SHP77 treated with DMSO at 0.1 percent for 48 hours (cell line): ENCODE measurements at places on chromosomes 16 and 17.

- DNase-seq: no peak
Observed at GRCh38 chr17:38605411-38605840, 326 bp downstream of the SRCIN1 start.

DNA sequence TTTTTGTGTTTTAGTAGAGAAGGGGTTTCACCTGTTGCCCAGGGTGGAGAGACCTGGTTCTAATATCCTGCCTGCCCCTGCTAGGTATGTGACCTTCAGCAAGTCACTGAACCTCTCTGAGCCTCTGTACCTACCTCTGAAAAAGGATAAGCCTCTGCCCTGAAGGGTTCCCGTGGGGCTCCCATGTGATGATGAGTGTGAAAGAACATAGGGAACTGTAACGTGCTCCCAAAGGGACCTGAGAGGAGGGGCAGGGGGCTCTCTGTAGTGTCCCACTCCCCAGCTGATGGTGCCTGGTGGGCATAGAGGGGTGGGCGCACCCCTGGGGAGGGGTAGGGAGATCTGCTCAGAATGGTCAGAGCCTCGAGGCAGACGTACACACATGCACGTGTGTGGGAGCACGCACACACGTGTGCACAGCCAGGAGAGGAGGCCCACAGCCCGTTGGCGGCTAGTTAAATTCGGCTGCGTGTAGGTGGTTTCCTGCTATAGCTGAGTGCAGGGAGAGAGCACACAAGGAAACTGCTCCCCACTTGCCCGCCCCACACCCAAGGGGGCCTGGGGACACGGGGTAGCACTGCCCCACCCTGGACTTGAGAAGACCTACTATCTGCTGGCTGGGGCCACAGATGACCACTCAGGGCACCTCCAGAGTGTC, 6.7 kb downstream of the KCNH4 start:
- no peak for DNase-seq

- no peak for DNase-seq
Observed at GRCh38 chr17:78534492-78535272, 42.5 kb downstream of the DNAH17 start.

DNA sequence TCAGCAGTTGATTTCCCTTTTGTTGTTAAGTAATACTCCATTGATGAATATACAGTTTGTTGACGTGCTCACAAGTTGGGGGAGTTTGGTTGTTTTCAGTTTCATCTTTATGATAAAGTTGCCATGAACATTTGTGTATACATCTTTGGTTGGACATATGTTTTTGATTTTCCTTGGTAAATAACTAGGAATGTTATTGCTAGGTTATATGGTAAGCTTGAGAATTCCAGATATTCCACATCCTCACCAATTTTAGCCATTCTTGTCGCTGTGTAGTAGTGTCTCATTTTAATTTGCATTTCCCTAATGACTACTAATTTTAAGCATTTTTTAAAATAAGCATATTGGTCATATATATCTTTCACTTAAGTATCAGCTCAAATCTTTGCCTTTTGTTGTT, 55.0 kb upstream of the RASL10B start:
- DNase-seq: no peak

GRCh38 chr16:17212606-17213005, 258.2 kb downstream of the XYLT1 start:
- no peak for DNase-seq

GRCh38 chr17:49817993-49818392, 29.5 kb downstream of the KAT7 start:
- no peak for DNase-seq

GRCh38 chr17:15453782-15454181, 13.6 kb downstream of the CDRT4 start:
- no peak for DNase-seq

DNA sequence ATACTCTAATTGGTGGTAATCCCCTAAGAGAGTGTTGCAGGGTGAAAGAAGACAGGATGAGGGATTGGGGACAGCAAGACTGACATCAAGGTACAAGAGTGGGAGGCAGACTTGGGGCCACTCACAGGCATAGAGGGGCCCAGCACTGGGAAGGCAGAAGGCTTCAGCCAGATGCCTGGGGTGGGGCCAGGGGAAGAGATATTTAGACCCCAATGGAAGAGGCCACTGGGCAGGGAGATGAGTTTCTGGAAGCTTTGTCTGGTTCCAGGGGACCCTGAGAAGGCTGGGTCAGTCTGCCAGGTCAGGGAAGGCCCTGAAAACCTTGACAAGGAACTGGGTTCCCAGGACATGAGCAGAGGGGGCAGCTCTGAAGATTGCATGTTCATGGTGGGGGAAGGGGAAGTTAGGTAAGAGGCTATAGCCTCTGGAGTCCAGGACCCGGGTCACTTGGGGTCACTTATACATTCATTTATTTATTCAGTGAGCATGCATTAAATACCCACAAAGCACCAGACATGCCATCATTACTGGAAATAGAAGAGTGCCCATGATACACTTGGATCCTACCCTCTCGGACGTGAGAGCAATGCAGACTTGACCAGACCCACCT, 92.9 kb downstream of the TMEM132E start:
- no peak for DNase-seq

DNA sequence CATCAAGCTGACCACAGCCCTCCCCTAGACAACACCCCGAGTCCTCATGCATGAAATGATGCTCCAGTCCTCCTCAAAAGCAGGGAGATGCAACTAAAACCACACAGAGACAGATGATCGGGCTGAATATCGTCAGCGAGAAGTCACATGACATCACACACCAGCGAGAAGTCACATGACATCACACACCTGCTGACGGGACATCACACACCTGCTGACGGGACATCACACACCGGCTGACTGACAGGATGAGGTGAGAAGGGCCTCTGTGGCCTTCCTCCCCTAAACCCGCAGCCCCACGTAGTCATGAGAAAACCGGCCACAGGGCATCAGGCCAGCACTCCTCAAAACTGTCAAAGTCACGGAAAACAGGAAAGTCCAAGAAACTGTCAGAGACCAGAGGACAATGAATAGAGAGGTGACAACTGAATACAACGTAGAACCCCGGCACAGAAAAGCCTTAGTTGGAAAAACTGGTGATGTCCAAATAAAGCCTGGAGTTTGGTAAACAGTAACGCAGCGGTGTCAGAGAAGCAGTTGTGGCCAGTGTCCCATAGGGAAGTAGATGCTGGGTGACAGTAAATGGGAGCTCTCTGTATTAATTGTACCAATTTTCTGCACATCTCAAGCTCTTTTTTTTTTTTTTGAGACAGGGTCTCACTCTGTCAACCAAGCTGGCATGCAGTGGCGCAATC, 14.3 kb downstream of the LITAF start:
- DNase-seq: no peak

DNA sequence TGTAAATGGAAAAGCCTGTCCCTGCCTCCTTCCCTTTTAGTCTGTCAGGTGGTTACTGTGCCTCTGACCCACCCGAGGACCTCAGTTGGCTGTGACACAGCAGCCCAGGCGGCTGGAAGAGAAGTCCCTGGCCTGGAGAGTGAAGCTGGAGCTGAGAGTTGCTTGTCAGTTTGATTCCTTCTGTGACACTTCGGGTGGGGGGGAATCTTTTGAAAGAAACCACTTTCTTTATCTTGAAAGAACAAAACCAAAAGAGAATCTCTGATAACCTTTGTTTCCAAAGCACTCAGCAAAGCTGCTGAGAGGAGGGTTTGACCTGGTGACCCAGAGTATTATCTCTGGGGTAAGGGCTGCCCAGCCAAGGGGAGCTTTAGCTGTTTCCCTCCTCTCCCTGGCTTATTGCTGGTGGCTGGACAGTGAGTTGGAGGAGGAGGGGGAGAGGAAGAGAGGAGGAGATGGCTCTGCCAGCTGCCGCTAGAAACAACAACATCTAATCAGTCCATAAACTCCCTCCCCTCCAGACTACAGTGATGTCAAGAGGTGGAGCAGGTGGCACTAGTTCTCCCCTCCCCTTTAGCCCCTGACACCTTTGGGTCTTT, 34.0 kb downstream of the YPEL2 start:
- DNase-seq: peak; percentile 68

DNA sequence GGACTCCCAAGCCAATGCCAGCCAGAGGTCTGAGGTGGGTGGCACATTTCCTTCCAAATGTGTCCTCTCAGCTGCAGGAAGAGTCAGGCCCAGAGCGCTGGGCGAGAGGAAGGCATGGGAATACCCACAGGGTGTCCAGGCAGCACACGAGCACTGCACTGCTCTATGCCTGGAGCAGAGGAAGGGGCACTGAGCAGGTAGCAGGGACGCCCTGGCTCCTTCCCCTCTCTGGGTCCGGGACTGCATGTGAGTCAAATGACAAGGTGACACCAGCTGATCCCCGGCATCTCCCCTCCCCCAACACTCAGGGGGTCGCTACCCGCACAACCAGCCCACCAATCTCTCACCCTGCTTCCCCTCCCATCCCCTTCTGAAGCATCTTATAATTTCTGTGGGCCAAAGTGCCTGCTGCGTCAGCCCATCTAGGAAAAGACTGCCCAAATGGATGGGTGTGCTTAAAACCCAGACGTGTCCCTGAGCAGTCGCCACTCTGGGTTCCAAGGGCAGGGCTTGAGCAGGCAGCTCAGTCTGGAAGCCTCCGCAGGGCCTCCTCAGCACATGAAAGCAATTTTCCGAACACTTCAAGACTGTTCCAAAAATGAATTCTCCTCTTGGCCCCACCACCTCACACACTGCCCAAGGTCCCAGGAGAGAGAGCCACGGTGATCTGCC, 12.0 kb upstream of the BCAR1 start:
- no peak for DNase-seq

DNA sequence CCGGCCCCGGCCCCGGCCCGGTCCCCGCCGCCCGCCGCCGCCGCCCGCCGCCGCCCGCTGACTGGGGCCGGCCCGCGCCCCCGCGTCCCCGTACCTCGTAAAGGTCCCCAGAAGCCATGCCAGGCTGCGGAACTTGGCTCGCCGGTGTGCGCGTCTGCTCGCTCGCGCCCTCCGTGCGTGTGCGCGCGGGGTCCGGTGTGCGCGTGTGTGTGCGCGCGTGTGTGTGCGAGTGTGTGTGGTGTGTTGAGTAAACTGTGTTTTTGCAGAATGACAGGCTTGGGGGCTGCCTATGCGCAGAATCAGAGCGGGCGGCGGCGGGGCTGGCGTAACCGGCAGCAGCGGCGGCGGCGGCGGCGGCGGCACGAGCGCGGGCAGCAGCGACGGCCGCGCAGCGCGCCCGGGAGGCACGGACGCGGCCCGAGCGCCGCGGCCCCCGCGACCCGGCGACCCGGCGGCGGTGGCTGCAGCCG, 307 bp downstream of the CDYL2 start:
- DNase-seq: no peak

DNA sequence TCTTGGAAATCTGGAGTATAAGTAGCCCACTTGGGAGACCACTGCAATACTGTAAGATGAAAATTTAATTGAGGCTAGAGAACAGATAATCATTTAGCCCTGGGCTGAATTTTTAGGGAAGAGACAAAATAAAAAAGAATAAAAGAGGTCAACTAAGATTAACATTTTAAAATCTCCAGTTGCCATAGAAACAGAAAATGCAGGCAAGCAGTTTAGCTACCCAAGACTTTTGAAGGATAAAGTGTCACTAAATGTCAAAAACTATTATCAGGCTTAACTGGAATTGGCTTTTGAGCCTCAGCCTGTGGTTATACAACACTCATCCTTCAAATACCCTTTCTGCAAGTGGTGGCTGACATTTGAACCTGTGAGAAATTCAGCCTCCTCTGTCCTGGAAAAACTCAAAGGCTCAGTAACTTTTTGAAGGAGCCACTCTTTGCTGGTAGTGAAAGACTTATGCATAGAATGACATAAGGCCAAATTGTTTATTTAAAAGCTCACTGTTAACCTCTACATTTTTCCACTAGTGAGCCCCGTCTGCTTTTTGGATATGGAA, 220.7 kb upstream of the KCNJ16 start:
- DNase-seq: no peak

GRCh38 chr16:66534376-66534799, 15.5 kb downstream of the TK2 start:
- DNase-seq: no peak

DNA sequence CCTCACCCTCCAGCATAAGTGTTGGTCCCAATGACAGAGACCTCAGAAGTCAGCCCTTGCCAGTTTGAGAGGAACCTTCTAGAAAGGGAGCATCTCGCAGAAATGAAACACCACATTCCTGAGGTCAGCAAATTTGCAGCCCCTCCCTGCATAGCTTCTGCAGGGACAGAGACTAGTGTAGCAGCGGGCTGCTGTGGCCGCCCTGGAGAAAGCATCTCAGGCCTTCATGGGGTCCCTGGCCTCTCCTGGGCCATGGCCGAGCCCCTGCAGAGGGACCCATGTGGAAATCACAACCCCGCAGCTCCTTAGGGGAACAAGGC, 11.4 kb downstream of the HS3ST6 start:
- DNase-seq: no peak

GRCh38 chr17:38619937-38620550, 14.3 kb upstream of the SRCIN1 start:
- no peak for DNase-seq

DNA sequence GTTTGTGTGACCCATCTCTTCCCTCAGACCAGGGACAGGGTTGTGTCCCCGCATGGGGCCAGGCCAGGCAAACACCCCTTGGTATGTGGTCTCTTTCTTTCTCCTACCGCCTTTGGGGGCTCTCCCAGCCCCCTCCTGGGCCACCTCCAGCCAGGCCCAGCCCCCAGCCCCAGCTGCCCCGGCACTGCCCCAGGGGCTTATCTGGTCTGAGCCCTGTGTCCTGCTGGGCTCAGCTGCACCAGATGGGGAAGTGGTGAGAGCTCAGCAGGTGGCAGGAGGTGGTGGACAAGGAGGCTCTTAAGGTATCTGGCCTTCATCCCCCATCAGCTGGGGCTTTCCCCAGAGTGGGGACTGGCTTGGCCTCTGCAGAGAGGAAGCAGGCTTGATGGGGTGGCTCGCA, 8.7 kb downstream of the ADAM11 start:
- no peak for DNase-seq

- peak; percentile 53 for DNase-seq
Observed at GRCh38 chr17:75404223-75404730, 1.2 kb downstream of the GRB2 start.

GRCh38 chr17:74215342-74215727, 2.0 kb downstream of the TTYH2 start:
- DNase-seq: no peak

DNA sequence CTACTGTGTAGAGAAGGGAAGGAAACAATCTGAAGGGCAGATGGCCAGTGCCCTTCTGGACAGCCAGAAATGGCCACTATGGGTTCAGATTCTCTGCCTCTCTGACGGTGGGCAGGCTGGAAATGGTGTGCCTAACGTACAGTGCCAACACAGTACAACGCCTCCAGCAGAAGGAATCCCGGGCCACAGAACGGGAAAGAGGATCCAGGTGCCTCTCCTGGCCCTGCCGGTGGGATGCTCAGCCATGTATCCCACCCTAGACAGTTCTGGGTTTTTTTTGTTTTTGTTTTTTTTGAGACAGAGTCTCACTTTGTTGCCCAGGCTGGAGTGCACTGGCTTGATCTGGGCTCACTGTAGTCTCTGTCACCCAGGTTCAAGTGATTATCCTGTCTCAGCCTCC, 71.5 kb downstream of the SLC5A11 start:
- DNase-seq: no peak

DNA sequence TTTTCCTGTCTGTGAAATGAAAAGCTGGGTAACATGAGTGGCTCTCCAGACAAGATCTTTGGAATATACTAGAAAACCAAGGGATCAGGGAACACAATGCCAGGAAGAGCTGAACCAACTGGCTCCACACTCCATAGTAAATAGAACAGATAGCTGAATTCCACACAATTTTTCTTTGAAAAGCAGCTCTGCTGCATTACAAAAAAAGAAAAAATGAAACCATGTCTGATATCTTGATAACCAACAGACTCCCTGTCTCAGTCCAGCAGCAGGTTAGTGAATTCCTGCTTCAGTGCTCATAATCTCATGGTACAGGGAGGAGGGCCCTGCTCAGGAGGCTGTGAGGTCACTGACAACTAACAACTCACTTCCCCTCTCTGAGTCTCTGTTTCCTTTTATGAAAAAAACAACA, 97.1 kb downstream of the CDH11 start:
- DNase-seq: no peak
